Pulmonary artery endothelial cell (primary cell): ENCODE measurements at places on chromosomes 11 and 22. TPM values are rescaled to one million over a fixed set of nuclear protein-coding genes. Genes with fewer than 3 reads are reported as not detected.

DNA sequence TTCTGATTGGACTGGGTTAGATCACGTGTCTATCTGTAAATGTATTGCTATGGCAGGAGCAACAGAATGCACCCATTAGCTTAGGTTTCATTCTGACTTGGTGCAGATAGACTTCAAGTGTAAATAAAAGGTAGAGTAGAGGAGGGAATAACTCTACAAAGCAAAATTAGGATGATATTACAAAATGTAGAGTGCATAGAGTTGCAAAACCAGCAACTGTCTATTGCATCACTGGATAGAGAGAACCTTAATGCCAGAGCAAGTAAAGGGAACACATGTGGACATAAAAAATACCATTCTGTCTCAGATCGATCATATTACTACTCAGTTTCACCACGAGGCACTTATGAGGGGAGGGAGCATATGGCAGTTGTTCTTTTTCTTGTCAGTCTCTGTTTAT, 22.0 kb upstream of the CAT start:
- DNase-seq: no peak

The IL17REL gene
- total RNA-seq: 0.04 and 0.20 TPM in 2 replicates

DNA sequence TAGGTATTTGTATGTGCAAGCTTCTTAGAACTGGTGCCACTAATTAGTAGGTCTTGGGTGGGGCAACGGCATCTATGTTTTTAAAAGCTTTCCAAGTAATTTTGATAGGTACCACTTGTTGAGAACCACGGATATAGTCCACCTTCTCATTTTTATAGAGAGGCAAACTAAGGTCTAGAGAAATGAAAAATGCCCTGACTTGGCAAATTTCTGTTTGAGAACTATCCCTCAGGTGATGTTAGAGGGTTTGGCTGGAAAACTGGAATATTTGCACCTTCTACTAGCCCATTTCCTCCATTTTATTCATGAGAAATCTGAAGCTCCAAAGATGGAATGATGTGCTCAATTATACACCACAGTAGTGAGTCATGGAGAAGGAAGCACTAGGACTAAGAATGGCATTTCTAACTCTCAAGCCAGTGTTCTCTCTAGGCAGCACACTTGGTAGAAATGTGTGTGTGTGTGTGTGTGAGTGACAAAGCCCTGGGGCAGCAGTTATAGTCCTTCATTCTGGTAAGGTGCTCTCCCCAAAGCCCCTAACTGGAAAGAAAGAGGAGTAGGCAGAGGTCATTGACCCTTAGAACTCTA, 1.8 kb upstream of the TMEM86A start:
- DNase-seq: no peak

- DNase-seq: no peak
Observed at GRCh38 chr11:69079661-69080256, 31.0 kb downstream of the TPCN2 start.

- no peak for DNase-seq
Observed at GRCh38 chr11:99432677-99433076, 411.9 kb downstream of the CNTN5 start.

The OR4A16 gene
- total RNA-seq: not detected in 2 replicates

GRCh38 chr11:111306321-111306720, 8.0 kb downstream of the POU2AF3 start:
- DNase-seq: no peak

GRCh38 chr11:2269601-2270321, 627 bp downstream of the ASCL2 start:
- no peak for DNase-seq

The CHRDL2 gene
- total RNA-seq: not detected in 2 replicates

GRCh38 chr11:38598418-38598817, 2000.4 kb upstream of the RAG2 start:
- DNase-seq: no peak

- no peak for DNase-seq
Observed at GRCh38 chr11:64237484-64237951, 3.1 kb downstream of the VEGFB start.

The PTPN5 gene
- not detected in 2 replicates for total RNA-seq

DNA sequence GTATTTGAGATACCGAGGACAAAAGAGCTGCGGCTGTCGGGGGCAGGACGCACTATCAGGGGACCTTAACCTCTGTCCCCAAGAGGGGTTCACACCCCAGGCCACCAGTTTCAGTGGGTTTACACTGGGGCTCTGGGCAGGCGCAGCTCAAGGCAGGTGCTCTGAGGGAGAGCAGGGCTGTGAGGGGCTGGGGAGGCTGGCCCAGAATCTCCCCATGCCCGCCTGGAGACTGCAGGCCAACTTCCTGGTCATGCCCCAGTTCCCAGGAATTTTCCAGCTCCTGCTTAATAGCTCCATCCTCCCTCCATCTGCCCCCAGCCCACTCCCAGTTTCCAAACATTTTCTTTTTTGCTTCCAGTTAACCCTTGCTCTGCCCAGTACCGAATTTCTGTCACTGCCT, 7.6 kb upstream of the PGA3 start:
- no peak for DNase-seq

DNA sequence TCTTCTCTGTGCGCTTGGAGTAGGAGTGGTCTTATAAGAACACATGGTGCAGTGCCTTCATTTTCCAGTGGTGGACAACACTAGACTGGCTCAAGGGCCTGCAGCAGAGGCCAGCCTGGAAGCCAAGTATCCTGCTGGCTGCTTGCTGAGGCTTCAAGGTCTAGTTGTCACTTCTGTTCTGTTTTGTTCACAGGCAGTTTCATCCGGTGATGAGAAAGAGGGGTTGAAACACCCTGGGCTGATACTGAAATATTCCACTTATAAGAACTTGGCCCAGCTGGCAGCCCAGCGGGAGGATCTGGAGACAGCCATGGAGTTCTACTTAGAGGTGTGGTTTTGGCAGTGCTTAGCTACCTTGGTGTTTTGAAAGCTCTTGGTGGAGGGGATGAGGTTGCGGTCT, 29.8 kb downstream of the CABIN1 start:
- DNase-seq: no peak

The TMEM45B gene
- 0.42 and 1.8 TPM in 2 replicates for total RNA-seq

The DDI1 gene
- not detected in 2 replicates for total RNA-seq

The MAFF gene
- total RNA-seq: 66.0 and 72.1 TPM in 2 replicates

GRCh38 chr22:27531782-27532530, 269.6 kb downstream of the MN1 start:
- DNase-seq: no peak

GRCh38 chr22:32313532-32313931, 44.1 kb upstream of the RFPL3 start:
- no peak for DNase-seq

- no peak for DNase-seq
Observed at GRCh38 chr22:28094771-28095170, 175.7 kb upstream of the PITPNB start.

GRCh38 chr22:32859743-32860142, 58.2 kb downstream of the TIMP3 start:
- DNase-seq: no peak

GRCh38 chr11:69131644-69132300, 24.0 kb upstream of the SMIM38 start:
- DNase-seq: peak; percentile 49

The CCDC116 gene
- 0.07 and 0.35 TPM in 2 replicates for total RNA-seq

- DNase-seq: no peak
Observed at GRCh38 chr11:33347490-33348125, 90.4 kb downstream of the HIPK3 start.

DNA sequence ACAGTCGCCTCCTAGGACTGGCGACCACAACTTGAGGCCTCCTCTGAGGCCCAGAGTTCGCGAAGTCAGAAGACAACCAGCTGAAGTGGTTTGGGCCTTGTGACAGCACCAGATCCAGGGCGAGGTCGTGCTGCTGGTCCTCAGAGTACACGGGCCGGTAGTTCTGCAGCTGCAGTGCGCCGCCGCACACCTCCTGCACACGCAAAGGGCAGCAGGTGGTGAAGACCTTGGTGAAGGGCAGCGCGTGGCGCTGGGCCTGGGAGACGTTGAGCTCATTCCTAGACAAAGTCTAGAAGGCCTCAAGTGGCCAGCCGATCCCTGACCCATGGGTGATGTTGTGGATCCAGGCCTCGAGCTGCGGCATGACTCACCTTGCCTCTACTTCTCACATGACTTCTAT, 18.2 kb downstream of the CD3E start:
- no peak for DNase-seq

DNA sequence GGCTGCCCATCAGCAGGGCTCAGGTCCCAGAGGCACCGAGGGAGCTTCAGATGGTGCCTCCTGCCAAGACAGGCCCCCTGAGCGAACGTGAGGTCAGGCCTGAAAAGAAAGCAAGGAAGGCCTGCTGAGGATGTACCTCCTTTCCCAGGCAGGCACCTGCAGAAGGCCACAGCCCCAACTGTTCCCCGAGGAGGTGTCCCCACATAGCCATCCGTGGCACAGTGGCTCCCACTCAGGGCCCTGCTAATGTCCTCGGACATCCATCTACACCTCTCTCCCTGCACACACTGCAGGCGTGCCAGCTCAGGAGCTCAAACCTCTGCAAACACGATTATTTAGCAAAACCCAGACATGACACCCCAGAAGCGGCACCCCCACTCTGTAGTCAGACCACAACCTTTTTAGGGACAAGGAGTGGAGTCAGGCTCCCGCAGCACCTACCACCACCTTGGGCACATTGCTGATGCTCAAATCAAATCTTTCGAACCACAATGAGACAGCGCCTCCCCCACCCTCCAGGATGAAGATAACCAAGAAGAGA, 36.9 kb downstream of the SHANK2 start:
- no peak for DNase-seq

The TRMU gene
- total RNA-seq: 28.4 and 37.5 TPM in 2 replicates

DNA sequence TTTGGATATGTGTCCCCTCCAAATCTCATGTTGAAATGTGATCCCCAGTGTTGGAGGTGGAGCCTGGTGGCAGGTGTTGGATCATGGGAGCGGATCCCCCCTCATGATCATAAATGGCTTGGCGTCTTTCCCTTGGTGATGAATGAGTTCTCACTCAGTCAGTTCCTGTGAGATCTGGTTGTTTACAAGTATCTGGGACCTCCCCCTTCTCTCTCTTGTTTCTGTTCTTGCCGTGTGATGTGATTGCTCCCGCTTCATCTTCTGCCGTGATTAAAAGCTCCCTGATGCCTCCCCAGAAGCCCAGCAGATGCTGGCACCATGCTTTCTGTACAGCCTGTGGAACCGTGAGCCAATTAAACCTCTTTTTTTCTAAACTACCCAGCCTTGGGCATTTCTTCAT, 102.2 kb downstream of the SEZ6L start:
- DNase-seq: no peak

DNA sequence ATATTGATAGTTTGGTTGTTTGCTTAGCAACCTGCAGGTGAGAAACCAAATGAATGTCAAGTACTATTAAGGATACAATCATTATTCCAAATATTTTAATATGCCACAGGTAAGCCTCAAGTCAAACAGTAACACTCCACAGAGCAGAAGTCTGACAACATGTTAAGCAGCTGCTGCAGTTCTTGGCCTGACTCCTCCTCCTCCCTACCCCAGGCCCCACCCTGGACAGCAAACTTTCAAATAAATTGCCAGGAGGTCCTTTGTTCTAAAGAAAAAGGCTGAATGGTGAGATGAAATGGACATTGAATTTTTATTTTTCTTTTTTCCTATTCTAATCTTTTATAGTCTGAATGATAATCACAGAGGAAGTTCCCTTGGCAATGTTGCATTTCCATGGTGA, 260.0 kb upstream of the POU2AF2 start:
- DNase-seq: no peak

- no peak for DNase-seq
Observed at GRCh38 chr11:104531075-104531474, 367.1 kb upstream of the PDGFD start.

The KIRREL3 gene
- total RNA-seq: not detected in 2 replicates

- DNase-seq: no peak
Observed at GRCh38 chr11:82384308-82384707, 349.4 kb downstream of the FAM181B start.
